Muscle of leg (tissue), 16 donors: ENCODE measurements at places on chromosomes 1 and 21. TPM values are rescaled to one million over a fixed set of nuclear protein-coding genes. Genes with fewer than 3 reads are reported as not detected.

Gene CFH
- polyA plus RNA-seq = 130 TPM

Gene PCBP3
- polyA plus RNA-seq = 1.2 TPM

Gene OR14K1
- polyA plus RNA-seq = not detected

Gene FUBP1
- polyA plus RNA-seq = 146 TPM
